ENCODE measurements at places on chromosomes 3 and 15.

DNA sequence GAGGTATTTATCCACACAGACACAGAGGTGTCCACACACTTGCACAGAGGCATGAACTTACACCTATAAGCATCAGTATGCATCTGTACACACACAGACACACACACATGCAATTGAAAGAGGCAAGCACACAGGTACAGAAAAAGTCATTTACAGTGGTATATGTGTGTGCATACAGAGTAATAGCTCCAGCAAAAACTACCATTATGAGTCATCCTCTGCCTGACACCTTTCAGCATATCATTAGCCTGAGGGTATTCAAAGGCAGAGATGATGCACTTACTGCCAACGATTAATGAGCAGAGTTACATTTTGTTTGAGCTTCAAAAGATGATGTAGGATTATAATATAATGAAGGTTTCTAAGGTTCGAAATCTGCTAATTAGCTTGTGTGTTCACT, 100.3 kb upstream of the TPRG1 start:
- DNase-seq = no peak

DNA sequence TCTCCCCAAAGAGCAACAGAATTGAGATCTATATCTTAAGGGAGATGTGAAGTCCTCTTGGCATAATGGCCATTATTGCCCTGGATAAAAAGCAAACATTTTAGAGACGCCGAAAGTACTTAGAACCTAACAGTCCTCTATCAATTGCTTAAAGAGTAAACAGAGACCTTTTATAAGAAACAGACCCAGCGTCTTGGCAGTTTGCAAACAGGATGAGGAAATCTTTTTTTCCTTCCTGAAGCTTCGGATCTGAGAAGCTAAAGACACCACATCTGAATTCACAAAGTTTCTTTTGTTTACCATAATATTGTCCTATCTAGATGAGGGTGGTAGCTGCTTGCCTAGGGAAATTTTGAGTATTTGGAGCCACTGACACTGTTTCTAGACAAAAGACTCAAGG, 59.9 kb upstream of the LIMD1 start:
- DNase-seq = no peak

GRCh38 chr3:186784820-186785494, 1.6 kb downstream of the EIF4A2 start:
- DNase-seq = no peak

- no peak for DNase-seq
These were observed 291.6 kb upstream of the PLSCR5 start for GRCh38 chr3:146896711-146897110.

DNA sequence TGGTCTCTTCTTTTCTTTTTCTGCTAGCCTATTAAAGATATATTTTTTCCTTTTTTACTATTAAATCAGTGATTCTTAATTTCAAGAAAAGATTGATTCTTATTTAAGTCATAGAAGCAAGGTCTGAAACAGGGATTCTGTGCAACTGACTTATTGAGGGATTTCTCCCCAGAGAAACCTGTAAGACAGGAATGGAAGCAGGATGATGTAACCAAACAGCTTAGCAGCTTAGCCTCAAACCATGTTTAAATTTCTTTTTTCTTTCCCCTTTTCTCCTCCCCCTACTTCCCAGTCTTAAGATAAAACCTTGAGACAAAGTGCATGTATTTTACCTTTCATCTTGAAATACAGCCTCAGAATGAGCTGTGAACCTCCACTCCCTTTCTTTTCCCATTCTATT, 322.8 kb downstream of the NEK10 start:
- DNase-seq = no peak

DNA sequence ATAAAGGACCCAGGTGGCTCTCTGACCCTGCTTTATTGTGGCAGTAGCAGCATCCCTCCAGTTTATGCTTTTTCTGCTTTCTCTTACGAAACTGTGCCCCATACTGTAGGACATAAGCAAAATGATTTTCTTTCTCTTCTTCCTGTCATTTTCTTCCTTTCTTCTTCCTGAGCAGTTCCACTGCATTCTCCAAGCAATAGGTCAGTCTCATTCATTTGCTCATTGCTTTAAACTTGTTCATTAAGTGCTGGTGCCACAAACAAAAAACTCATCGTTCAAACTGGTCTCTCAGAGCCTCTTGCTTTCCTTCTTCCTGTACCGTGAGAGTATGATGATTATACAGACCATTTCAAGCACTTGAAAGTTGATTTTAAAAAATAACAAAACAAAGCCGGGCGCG, 66.8 kb downstream of the PDE8A start:
- no peak for DNase-seq
